Right ventricle myocardium inferior (tissue), 1 donor: ENCODE measurements at places on chromosomes 7 and 10. TPM values are rescaled to one million over a fixed set of nuclear protein-coding genes. Genes with fewer than 3 reads are reported as not detected.

Gene EPO
- not detected for total RNA-seq

GRCh38 chr7:106522696-106523095, 138.3 kb downstream of the CCDC71L start:
- DNase-seq = no peak

DNA sequence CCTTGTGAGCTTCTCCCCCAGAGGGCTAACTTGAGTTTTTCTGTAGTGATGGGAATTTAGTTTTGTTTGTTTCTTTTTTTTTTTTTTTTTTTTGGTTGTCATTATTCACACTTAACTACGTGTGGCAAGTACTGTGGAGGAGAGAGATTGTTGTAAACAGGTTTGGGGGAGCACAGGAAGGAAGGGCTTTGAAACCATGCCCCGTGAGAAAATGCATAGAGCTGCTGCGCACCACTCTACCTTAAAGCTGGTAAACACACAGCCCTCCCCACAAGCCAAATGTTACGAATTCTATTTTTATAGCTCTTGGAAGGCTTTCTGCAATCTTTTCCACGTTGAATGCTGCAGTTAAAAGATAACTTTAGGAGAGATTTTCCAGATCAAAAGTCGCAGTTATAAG, 76.2 kb downstream of the ZNF22 start:
- no peak for DNase-seq

GRCh38 chr7:30462179-30462578, 16.4 kb downstream of the NOD1 start:
- DNase-seq = no peak

DNA sequence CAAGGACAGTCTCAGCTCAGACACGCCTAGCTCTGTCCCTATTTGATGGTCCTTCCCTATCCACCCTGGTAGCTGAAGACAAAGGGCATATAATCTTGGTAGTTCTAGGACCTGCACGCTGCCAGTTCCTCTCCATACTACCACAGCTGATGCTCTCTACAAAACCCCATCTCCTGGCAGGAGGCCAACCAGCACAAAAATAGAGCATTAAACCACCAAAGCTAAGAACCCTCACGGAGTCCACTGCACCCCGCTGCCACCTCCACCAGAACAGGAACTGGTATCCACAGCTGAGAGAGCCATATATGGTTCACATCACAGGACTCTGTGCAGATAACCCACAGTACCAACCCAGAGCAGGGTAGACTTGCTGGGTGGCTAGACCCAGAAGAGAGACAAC, 299.4 kb downstream of the LRRTM3 start:
- DNase-seq = no peak

DNA sequence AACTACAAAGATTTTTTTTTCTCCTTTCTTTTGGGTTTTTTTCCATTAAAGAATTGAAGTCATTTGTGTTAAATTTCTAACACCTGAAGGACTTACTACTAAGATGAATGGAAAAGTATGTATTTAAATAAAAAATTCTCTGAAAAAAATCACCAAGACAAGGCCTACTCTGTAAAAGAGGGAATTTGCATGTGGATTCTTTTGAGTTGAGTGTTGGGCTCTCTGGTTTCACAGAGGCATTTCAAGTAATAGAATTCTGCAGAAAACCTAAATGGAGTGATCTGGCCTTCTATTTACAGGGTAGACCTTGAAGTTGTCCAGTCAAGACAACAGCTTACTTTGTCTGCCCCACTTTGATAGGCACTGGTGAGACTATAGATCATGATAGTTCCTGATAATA, 4.1 kb downstream of the LRRC17 start:
- no peak for DNase-seq

- DNase-seq = no peak
Measured at GRCh38 chr10:43170491-43170890, 32.2 kb downstream of the CSGALNACT2 start.

GRCh38 chr10:8042721-8043568, 11.5 kb upstream of the GATA3 start:
- DNase-seq = no peak

DNA sequence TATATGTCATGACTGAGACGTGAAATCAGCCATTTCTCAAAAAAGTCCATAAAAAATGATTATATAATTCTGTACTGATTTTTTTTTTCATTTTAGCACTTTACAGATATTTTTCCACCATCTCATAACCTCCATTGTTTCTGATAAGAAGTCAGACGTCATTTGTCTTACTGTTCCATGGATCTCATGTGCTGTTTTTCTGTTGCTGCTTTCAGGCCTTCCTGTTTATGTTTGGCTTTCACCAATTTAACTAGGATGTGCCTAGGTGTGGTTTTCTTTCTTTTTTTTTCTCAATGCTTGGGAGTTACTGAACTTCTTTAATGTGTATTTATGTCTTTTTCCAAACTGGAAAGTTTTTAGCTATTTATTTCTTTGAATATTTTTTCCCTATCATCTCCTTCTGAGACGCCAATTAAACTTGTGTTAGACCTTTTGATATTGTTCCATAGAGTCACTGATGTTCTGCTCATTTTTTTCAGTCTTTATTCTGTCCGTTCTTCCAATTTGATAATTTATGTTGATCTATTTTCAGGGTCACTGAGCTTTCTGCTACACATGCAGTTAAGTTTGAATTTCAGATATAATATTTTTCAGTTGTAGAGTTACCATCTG, 43.3 kb downstream of the TAF3 start:
- DNase-seq = no peak

DNA sequence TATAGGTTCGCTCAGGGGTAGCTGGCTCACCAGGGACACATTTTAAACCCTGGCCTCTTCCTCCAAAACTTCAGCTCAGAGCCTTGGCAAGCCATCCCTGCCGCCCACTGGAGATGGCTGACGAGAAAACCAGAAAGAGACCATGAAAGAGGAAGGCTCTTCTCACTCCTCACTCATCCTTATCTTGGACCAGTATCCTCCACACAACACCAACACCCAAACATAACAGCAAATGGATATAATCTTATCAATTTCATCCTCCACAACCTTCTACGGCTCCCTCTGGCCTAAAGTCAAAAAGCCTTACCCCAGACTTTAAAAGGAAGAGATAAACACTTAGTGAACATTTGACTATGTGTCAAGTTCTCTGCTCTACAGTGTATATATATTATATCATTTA, 26.9 kb downstream of the DLG5 start:
- DNase-seq = no peak
